ENCODE measurements at places on chromosomes 12 and 14.

GRCh38 chr12:57452181-57452936 is 2.7 kb upstream of the INHBE start:
- peak; percentile 86 for DNase-seq

DNA sequence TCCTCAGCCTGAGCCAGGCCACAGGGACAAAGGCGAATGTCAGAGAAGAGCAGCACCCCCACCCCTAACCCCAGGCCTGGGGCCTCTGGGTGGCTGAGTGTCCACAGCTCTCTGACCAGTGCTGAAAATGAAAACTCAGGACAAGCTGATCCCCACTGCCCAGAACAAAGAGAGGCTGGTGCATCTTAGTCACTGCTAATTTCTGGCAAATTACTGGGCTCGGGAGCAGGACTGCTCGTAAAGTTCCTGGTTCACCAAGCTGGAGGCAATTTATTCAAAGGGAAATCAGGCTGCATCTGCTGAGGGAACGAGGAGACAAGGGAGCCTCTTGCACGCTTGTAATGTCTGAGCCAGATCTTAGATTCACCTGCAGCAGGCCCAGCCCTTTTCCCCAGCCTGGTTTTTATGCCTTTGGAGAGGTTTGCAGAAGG is 43.2 kb downstream of the CALM1 start:
- DNase-seq = no peak

GRCh38 chr14:77918448-77918847 is 118.5 kb downstream of the ADCK1 start:
- DNase-seq = no peak

DNA sequence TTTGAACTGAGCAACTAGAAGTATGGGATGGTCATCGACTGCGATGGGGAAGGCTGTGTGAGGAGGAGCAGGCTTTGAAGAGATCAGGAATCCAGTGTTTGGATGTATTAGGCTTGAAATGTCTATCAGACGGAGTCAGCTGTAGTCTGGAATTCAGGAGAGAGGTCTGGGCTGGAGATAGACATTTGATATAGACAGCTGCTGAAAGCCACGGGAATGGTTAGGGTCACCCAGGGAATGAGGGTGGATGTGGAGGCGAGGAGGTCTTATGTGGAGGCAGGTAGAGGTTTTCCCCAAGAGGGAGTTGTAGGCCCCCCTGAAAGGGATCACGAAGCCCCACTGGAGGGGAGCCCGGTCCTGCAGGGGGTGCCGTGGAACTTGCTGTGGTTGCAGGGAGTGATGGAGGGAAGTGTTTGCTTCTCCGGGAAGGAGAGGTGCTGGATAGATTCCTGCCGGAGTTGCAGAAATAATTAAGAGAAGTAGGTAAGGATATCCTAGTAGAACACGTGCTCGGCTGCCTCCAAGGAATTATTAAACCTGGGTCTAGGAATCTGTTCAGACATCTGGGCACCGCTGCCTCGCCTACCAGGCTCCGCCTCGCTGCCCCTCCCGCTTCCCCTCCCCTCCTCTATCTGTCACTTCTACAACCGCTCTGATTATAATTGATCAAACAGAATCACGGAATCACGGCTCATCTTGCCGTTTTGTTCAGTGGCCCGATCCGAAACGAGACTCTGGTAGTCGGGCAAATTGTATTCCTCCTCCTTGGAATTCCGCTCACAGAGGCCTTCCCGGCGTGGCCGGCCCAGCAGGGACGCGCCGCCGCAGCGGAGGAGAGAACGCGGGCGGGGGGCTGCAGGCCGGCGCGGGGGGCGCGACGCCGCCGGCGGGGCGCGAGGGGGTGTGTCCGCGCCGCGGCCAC is 826 bp upstream of the CACNA1C start:
- DNase-seq = peak; percentile 19

GRCh38 chr14:64598404-64598803 is 48.6 kb downstream of the PPP1R36 start:
- no peak for DNase-seq

DNA sequence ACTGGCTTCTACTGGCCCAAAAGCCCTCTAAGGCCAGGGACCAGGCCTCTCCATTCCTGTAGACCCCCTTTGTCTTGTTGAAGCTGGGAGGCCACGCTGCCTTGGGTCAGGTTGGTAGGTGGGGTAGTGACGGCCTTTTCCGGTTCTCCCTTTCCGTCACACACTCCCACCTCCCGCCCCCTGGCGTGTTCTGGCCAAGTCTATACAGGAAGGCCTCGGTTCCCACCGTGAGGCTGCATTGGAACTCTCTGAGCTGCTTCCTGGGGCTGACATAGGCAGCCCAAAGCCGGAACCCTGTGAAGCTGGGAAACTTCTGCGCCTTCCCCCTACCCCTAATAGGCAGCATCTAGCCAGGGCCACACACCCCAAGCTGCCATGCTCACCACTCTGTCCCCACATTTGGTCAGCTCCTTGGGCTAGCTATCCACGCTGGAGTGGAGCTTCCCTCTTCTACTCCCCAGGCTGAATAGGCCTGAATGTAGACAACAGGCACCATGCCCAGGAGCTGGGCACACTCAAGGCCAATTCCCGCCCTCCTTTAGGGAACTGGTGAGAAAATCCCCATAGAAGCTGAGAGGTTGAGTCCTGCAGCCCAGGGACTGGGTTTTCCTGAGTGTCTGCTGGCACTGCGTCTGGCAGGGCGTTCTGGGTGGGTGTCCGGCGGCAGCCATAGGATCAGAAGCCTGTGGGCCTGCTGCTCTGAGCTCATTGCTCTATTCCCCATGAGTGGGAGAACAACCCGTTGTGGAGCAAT is 35.7 kb downstream of the RIN3 start:
- DNase-seq = no peak

DNA sequence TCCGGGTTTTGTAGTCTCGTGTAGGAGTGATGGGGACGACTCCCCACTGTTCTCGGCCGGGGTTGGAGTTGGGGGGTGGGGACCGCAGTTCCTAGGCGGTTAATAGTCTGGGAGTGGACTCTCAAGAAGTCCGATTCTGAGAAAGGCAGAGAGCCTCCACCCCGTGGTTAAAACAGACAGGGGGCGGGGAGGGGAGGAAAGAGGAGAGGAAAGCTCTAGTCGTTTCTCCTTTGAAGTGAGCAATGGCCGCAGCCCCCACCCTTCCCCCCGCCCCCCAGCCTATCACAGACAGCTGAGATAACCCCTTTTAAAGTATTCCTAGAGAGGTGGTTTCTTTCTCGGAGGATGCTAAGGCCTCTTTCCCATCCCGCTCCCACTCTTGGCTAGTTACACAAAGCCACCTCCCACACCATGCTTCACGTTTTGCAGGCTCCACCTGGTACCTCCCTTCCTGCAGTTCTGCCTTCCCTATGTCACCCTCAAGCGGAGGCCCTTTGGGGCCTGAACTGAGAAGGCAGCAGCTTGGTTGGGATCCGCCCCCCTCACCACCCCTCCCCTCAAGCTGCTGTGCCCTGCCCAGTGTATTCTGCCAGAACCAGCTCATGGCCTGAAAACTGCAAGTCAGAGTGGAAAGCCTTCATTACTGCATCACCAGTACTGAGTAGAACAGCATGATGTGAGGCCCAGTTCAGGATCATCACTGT is 853 bp downstream of the USP5 start:
- peak; percentile 86 for DNase-seq

DNA sequence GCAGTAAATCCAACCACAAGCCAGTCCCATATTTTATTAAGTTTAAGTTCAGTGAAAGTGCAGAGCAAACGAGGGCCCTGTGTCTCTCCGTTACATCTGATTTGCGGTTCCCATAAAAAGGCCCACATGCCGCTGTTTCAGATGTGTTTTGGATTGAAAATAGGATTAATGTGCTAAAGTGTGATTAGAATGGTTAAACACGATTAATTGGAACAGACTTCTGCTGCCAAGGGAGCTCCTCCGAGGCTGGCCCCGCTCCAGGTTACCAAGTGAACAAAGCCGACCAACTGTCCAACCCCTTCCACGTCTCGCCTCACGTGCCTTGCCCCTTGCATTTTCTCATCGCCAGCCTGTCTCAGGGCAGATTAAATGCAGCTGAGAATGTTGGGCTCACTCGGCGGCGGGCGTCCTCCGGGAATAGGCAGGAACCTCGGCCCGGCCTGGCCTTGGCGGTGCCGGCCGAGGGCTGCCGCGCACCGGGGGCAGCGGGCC is 166.5 kb upstream of the GSC start:
- peak; percentile 49 for DNase-seq

DNA sequence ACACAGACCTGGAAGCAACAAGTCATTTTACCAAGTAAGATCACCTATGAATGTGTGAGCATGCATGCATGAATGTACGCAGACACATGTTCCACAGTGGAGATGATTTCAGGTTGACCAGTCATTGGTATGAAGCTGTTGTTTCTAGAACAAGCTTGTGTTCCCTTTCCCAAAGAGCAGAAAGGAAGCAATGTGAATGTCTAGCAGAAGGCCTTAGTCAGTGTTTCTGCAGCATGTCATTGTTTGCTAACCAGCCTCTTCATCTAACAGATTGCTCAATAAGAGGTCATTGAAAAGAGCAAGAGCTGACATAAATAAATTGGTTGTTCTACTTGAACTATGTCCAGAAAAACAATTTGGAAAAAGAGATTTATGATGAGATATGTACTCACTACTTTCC is 191.4 kb downstream of the PLCZ1 start:
- peak; percentile 75 for DNase-seq

DNA sequence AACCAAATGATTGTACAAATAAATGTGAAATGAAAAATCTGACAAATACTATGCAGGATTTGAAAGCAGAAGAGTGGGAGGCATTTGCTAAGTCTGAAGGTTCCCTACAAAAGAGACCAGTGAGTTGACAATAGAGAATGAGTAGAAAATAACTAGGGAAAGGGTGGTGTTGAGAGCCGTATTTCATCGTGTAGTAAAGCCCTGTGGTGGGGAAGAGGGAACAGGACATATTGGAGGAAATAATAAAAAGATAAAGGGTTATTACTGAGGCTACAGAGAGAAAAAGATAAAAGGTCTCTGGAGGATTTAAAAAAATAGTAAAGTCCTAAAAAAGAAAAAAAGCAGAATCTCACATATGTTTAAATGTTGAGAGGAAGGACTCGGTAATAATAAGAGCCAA is 268.8 kb downstream of the DUSP6 start:
- DNase-seq = no peak

Measured in fibroblast of the aortic adventitia (primary cell).